H4 (cell line): ENCODE measurements at places on chromosomes 6 and 20. TPM values are rescaled to one million over a fixed set of nuclear protein-coding genes. Genes with fewer than 3 reads are reported as not detected.
A peak's percentile ranks its signal among the peaks of the same experiment; 100 is the strongest.

DNA sequence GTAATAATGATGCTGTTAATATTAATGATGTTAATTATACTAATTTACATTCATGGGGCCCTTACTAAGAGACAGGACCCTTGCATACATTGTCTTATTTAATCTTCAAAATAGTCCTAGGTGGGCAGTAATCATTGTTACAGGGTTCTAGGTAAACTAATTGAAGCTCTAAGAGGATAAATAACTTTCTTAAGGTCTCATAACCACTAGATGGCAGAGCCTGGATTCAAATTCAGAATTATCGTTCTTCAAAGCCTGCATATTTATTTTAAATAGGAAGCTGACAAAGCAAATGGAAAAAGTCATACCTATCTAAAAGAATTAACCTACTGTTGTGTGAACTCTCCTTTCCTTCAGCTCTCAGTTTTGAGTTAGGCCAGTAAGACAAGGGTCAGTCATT lies 23.5 kb downstream of the PTCHD4 start:
- peak; percentile 46 for DNase-seq

- DNase-seq: peak; percentile 26
Observed at GRCh38 chr20:48826883-48827771, 672 bp downstream of the PREX1 start.

DNA sequence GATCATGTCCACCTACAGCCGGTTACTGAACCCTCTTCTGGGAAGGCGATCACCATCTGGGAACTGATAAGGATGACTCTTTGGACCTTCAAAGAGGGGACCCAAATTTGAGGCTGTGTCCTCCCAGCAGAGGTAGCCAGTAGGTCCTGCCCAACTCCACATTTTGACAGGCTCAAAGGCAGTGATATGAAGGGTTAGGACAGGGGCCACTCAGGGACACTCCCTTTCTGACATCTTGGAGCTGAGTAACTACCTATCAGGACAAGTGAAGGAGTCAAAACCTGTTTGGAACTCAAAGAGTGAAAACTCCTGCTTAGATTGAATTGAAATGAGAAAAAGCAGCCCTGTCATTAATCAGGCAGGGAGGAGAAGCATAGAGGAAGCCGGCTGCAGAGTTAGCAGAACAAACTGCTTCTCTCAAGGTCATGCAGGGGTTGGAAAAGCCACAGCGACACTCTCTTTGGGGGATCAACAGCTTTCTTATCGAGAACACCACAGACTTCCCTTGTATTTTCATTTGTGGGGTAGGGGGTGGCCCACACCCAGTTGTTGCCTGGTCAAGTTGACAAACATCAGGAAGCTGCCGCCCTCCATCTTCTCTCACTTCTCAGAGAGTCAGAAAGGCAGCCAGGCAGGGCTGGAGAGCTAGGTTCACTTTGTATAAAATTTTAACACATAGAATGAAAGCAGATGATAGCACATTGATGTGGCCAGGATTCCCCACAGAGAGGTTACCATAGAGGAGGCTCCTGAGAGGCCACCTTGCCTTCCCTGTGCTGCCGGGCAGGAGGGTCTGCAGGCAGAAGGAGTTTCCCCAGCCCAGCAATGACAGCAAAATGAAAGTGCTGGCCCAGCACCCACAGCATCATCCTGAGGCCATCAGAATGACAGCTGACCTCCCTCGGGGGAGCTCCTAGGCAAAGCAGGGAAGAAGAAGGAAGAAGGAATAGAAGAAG lies 47.6 kb downstream of the AGPAT4 start:
- no peak for DNase-seq

GRCh38 chr6:41929924-41930323 lies 8.6 kb downstream of the BYSL start:
- no peak for DNase-seq

GRCh38 chr20:45012682-45013302 lies 46.5 kb downstream of the STK4 start:
- DNase-seq: no peak

GRCh38 chr6:57074383-57074782 lies 15.6 kb upstream of the ZNF451 start:
- DNase-seq: no peak

DNA sequence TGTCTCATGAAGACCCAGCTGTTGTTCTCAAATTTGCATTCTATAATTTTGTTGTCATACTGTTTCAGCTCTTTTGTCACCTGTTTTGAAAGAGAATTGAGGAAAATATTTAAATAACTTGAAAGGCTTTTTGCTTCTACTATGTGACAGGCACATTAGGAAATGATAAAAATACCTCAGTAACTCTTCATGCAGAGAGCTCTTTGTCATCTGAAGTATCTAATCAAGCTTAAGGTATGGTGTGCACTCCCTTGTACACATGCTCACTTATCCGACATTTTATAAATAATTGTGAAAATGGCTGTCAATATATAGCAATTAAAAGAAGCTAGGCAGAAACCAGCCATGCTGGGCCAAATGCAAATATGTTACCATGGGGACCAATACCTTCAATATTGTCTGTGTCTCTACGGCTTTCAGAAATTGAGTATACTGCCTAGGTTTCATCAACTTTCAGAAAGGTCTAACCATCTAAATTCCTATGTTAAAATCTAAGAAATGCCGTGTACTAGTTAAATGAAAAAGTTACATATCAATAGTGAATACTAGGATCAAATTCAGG lies 349.0 kb downstream of the RNGTT start:
- no peak for DNase-seq

DNA sequence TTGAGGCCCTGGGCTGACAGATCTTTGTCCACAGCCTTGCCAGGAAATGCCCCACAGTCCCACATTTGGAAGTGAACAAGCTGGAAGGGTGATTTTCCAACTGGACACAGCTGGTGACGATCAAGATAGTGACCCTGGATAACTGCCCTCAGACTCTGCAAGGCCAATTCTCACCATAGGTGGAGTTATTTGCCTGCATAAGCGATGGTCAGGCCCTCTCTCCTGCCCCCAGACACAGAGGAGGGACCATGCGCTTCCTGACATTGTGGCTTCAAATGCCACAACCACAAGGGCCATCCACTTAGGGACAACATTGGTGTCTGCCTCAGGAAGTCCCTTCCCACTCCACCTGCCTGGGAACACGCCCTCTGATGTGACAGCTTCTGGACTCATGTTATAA lies 96.0 kb downstream of the JPH2 start:
- no peak for DNase-seq

- DNase-seq: no peak
Observed at GRCh38 chr6:40671694-40672050, 84.5 kb upstream of the LRFN2 start.

GRCh38 chr20:61223121-61223520 lies 28.9 kb upstream of the CDH4 start:
- no peak for DNase-seq

- no peak for DNase-seq
Observed at GRCh38 chr6:119184008-119184648, 105.7 kb upstream of the FAM184A start.

DNA sequence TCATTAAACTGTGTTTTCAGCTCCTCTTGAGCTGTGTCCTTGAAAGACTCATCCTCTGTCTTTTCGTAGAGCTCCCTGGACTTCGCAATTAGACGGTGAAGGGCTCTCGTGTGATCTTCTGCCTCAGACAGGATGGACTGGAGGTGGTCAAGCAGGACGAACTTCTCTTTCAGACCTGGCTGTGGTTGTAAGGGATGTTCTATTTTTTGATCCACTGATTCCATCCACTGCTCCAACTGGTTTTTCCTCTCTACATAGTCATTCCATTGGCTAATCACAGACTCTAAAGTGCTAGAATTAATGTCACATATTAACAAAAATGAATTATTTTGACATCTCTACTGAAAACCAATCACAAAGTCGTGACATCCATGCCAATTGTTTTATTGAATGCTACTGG lies 250.1 kb downstream of the SYNE1 start:
- no peak for DNase-seq

- DNase-seq: no peak
Observed at GRCh38 chr6:130527173-130527572, 161.4 kb downstream of the TMEM200A start.

DNA sequence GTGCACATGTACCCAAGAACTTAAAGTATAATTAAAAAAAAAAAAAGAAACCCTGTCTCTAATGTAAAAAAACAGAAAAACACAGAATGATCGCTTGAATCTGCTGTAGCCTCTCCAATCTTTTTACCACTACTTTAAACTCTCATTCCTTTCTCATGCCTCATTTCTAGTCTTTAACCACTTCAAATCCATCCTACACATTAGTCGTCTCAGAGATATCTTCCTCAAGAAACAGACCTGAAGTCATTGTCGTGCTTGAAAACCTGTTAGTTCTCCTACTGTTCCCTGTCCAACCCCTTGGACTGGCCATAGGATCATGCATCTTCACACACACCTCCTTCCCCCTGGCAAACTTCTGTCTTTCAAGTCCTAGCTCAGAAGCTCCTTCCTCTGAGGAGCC lies 112.1 kb upstream of the BCLAF1 start:
- no peak for DNase-seq

- DNase-seq: no peak
Observed at GRCh38 chr6:89685311-89685710, 46.8 kb upstream of the LYRM2 start.

DNA sequence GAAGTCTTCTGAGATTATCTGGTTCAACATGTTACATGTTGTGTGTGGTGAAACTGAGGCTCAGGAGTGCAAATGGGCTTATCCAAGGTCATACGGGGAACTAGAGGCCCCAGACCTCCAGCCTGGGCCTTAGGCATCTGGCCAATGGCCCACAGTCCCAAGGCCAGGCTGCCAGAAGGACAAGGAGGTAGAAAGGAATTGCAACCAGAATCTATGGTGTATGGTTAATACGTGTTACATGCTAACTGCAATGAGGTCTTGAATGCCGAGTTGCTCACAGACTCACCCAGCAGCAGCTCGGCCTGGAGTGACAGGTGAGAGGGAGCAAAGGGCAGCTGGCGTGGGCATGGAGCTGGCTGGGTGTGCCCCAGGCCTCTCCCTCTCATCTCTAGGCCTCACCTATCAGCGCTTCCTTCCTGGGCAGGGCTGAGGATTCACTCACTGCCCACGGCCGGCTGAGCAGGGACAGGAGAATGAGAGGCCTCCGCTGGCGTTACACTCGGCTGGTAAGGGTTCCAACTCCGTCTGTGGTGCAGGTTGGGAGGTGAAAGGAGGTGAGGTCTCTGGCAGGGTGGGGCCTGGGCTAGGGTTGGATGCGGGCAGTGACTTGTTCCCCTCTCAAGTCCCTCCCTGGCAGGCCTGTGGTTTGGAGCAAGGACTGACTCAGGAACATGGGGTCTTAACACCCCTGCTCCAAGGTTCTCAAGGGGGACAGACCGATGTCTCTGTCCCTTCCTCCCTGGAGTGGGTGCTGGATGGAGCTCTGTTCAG lies at the start of gene TLDC2:
Gene TLDC2 (plus strand): TSS at position 437 of the 771 bp plus-strand sequence. CDS start 37 bp downstream, at position 474.
- DNase-seq: no peak

- DNase-seq: no peak
Observed at GRCh38 chr6:10396785-10397184, 18.1 kb downstream of the TFAP2A start.

- DNase-seq: no peak
Observed at GRCh38 chr20:23367770-23368169, 5.8 kb downstream of the GZF1 start.

DNA sequence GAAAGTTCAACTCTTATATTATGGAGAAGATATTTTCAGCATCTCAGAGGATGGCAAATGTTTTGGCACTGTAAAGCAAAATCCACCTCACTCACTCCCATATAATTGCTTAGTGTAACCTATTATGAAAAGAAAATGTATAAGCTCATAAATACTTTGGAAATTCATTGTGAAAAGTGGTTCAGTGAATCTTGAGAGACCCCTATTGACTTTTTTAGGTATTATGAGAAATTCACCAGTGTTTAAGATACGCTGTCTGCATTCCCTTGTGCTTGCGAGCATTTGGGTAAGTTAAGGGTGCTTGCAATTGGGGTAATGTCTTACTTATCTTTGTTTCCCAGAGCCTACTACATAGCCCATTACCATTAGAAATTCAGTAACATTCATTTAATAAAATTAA lies 66.3 kb upstream of the BMP5 start:
- DNase-seq: no peak

GRCh38 chr6:80725156-80725930 lies 618.9 kb downstream of the BCKDHB start:
- DNase-seq: no peak

GRCh38 chr20:40963505-40963845 lies 65.1 kb upstream of the TOP1 start:
- DNase-seq: no peak

DNA sequence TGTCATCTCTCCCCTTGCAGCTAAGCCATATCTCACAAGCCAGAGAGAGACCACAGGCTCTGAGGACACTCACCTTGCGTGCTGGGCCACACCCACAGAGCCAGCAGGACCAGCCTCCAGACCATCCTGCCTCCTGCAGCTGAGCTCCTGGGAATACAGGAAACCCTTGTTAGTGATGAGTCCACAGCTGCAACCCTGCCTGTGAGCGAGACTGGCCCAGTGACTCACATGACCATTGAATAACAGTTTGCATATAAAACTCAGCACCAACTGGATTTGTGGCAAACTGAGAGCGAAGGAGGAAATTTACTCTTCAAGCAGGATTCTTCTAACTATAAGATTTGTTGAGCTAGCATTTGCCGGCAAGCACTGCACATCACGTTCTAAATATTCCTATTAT lies 3.0 kb downstream of the THBS2 start:
- DNase-seq: peak; percentile 62

The MICB gene
- total RNA-seq: 12.2 and 14.5 TPM in 2 replicates

The SRSF12 gene
- total RNA-seq: not detected in 2 replicates

The EDEM2 gene
- total RNA-seq: 38.7 and 40.1 TPM in 2 replicates

The PSORS1C2 gene
- total RNA-seq: not detected in 2 replicates

The LST1 gene
- total RNA-seq: not detected in 2 replicates

The DUSP22 gene
- total RNA-seq: 8.9 and 14.1 TPM in 2 replicates

The BPIFA2 gene
- total RNA-seq: not detected in 2 replicates
